ENCODE measurements at places on chromosomes 11 and 22. TPM values are rescaled to one million over a fixed set of nuclear protein-coding genes. Genes with fewer than 3 reads are reported as not detected.
A peak's percentile ranks its signal among the peaks of the same experiment; 100 is the strongest.

The PRR5L gene
- 42.7 TPM for total RNA-seq

DNA sequence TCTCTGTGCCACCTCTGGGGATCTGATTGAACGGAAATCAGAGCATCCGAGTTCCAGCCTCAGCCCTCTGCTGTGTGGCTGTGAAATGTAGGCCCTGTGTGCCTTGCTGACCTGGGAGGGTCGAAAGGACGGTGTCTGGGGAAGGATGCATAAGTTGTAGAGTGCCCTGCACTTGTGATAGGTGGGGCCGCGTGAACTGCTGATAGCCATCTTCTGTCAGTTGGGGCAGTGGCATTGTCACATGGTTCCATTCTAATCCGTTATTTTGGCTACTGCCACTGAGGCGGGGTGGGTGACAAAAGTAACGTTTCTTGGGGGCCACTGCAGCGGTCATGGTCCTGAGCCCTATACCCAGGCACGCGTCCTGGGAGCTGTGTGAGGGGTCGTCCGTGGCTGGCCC is 63.4 kb downstream of the LRP5 start:
- no peaks in the 10 kb centered on the region for H3K36me3 ChIP-seq
- DNase-seq: no peak
- H3K4me1 ChIP-seq: peaks cover 8% of the 10 kb centered on the region

GRCh38 chr11:24872186-24872585 is 375.3 kb downstream of the LUZP2 start:
- no peaks in the 10 kb centered on the region for H3K36me3 ChIP-seq
- no peak overlapping the region for H3K27ac ChIP-seq
- no peaks in the 10 kb centered on the region for H3K4me1 ChIP-seq
- DNase-seq: no peak
- H3K4me3 ChIP-seq: no peak overlapping the region
- H3K27me3 ChIP-seq: no peaks in the 10 kb centered on the region

GRCh38 chr11:66953081-66953833 is 4.9 kb downstream of the PC start:
- H3K36me3 ChIP-seq: no peaks in the 10 kb centered on the region
- DNase-seq: no peak
- H3K27ac ChIP-seq: no peak overlapping the region
- no peaks in the 10 kb centered on the region for H3K27me3 ChIP-seq
- H3K4me1 ChIP-seq: peaks cover 11% of the 10 kb centered on the region

The PRODH gene
- total RNA-seq: not detected

DNA sequence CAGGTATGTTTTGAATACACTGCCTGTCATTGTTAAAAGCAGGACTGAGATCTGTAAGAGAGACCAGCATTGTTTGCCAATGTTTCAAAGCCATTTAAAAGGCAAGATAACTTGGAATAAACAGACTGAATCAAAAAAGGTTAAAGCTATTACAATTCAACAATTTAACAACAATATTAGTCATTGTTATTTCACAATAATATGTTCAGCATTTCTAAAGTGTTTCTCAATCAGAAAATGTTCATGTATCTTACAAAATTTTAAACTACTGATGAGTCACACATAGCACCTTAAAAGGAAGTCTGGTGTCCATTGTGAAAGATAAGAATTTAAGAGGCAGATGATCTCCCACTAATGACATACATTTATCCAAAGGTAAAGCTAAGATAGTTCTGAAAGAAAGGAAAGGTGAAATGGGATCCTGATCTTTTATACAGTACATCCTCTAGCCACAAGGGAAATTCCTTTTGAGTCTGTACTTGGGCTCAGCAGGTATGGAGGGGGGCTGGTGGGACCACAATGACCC is 79.7 kb downstream of the MAML2 start:
- no peaks in the 10 kb centered on the region for H3K27me3 ChIP-seq
- peaks cover 17% of the 10 kb centered on the region for H3K36me3 ChIP-seq
- H3K4me1 ChIP-seq: peaks cover 88% of the 10 kb centered on the region
- no peak for DNase-seq
- no peak overlapping the region for H3K4me3 ChIP-seq
- H3K27ac ChIP-seq: no peak overlapping the region

The ANAPC15 gene
- total RNA-seq: 64.2 TPM

GRCh38 chr11:124894606-124895430 is 2.8 kb downstream of the ROBO4 start:
- H3K4me3 ChIP-seq: no peak overlapping the region
- no peaks in the 10 kb centered on the region for H3K36me3 ChIP-seq
- no peak for DNase-seq
- no peaks in the 10 kb centered on the region for H3K27me3 ChIP-seq
- peaks cover 2% of the 10 kb centered on the region for H3K4me1 ChIP-seq

GRCh38 chr11:10722307-10722706 is 28.7 kb upstream of the CTR9 start:
- H3K27ac ChIP-seq: no peak overlapping the region
- peaks cover 5% of the 10 kb centered on the region for H3K27me3 ChIP-seq
- no peak for DNase-seq
- H3K4me3 ChIP-seq: no peak overlapping the region
- no peaks in the 10 kb centered on the region for H3K36me3 ChIP-seq
- H3K4me1 ChIP-seq: peaks cover 16% of the 10 kb centered on the region

GRCh38 chr11:113287801-113288200 is 26.6 kb upstream of the TTC12 start:
- H3K36me3 ChIP-seq: no peaks in the 10 kb centered on the region
- no peak for DNase-seq
- peaks cover under 1% of the 10 kb centered on the region for H3K27me3 ChIP-seq

DNA sequence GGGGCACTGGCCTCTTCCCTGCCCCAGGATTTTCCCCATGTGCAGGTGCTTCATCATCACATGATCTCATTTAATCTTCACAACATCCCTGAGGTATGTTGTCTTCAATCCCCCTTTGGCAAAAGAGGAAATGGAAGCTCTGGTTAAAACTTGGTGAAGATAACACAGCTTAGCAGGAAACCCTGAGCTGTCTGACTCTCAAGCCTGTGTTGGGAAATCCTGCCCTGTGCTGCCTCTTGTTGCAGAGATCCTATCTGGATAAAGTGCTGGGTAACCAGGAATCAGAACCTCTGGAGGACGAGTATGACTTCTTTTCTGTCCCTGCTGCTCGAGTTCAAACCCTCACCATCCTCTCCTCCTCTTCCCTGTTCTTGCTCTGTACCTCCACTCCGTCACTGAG is 13.1 kb upstream of the E2F8 start:
- DNase-seq: no peak
- peaks cover 14% of the 10 kb centered on the region for H3K27me3 ChIP-seq
- H3K4me1 ChIP-seq: no peaks in the 10 kb centered on the region
- no peak overlapping the region for H3K4me3 ChIP-seq

- peak; percentile 46 for DNase-seq
- no peaks in the 10 kb centered on the region for H3K36me3 ChIP-seq
- no peak within 1 kb of the TSS for H3K27ac ChIP-seq
- H3K4me1 ChIP-seq: peaks cover 19% of the 10 kb centered on the region
- H3K4me3 ChIP-seq: peak within 1 kb of the TSS; percentile 76
These were observed at the start of gene MAP6 for GRCh38 chr11:75668451-75669297. MAP6 (minus strand) TSS chr11:75669038; CDS start chr11:75668369, 669 bp downstream.

The DAGLA gene
- 0.15 TPM for total RNA-seq

DNA sequence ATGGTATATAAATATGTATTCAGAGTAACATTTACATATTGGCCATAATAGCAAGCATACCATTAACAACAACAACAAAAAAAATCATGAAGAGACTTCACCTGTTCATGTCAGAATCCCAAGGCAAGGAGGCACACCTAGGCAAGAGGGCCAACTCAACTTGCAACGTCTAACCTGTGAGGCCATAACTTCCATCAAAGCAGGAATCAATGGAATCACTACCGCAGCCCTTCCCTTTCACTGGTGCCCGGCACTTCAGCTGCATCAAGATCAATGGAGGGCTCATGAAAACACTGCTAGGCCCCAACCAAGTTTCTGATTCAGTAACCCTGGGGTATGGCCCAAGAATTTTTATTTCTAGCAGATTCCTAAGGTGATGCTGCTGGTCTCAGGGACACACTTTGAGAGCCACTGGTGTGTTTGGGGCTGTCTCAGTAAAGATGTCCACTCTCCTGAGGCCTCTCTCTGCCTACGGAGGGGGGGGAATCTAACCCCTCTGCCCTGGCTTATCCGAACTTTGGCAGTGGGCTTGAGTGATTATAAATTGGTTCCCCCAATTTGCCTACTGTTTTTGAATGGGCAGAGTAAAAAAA is 8.0 kb downstream of the ZFTA start:
- no peaks in the 10 kb centered on the region for H3K4me1 ChIP-seq
- no peak overlapping the region for H3K27ac ChIP-seq
- no peaks in the 10 kb centered on the region for H3K27me3 ChIP-seq
- no peak overlapping the region for H3K4me3 ChIP-seq

DNA sequence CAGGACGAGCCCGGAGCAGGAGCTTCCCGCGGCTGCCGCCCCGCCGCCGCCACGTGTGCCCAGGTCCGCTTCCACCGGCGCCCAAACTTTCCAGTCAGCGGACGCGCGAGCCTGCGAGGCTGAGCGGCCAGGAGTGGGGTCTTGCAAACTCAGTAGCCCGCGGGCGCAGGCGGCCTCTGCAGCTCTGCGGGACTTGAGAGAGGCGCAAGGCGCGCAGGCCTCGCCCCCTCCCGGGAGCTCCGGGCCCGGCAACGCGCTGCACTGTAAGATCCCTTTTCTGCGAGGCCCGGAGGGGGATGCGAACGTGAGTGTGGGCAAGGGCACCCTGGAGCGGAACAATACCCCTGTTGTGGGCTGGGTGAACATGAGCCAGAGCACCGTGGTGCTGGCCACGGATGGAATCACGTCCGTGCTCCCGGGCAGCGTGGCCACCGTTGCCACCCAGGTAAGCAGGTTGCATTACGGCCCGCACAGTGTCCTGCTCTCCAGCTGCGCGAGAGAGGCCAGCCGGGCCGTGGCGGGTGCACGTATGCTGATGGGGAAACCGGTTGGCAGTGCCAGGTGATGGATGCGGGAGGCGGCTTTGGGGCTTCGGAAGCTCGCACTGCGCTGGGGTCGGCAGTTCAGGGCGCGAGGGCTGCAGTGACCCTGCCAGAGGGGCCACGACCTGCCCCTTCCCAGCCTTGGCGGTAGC is 2.0 kb downstream of the SLC6A5 start:
- no peak for DNase-seq
- no peak overlapping the region for H3K27ac ChIP-seq
- H3K4me3 ChIP-seq: no peak overlapping the region
- H3K27me3 ChIP-seq: peaks cover 87% of the 10 kb centered on the region
- H3K4me1 ChIP-seq: peaks cover 8% of the 10 kb centered on the region

The BTG4 gene
- not detected for total RNA-seq

DNA sequence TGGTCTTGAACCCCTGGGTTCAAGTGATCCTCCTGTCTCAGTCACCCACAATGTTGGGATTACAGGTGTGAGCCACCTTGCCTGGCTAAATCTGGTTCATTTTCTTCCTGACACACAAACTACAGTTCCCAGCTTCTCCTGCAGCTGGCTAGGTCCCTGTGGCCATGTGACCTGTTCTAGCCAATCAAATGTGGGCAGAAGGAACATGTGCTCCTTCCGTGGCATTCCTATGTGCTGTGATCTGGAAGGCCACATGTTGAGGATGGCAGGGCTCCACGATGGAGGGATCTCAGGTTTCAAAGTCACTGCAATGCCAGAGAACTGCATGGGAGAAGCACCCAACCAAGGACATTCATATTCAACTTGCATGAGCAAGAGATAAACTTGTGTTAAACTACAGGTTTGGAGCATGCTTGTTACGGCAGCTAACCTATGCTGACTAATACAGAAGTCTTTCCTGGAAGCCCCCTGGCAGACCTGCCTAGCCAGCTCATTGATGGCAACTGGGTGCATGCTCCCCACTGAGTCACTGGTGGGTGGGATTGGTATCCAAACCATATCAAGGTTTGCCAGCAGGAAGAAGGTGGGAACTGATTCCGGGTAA is 86.0 kb downstream of the RPS6KA4 start:
- H3K4me1 ChIP-seq: peaks cover 13% of the 10 kb centered on the region
- peaks cover 20% of the 10 kb centered on the region for H3K27me3 ChIP-seq
- H3K36me3 ChIP-seq: no peaks in the 10 kb centered on the region
- no peak overlapping the region for H3K27ac ChIP-seq

The EMID1 gene
- total RNA-seq: not detected

- no peaks in the 10 kb centered on the region for H3K36me3 ChIP-seq
- H3K27ac ChIP-seq: no peak overlapping the region
- peaks cover 6% of the 10 kb centered on the region for H3K27me3 ChIP-seq
These were observed 42.2 kb upstream of the FBLN1 start for GRCh38 chr22:45460288-45461109.

- peaks cover 24% of the 10 kb centered on the region for H3K4me1 ChIP-seq
- no peak overlapping the region for H3K27ac ChIP-seq
- no peaks in the 10 kb centered on the region for H3K36me3 ChIP-seq
These were observed 219.8 kb downstream of the ETS1 start for GRCh38 chr11:128367573-128367972.

The CBX7 gene
- total RNA-seq: 37.7 TPM

DNA sequence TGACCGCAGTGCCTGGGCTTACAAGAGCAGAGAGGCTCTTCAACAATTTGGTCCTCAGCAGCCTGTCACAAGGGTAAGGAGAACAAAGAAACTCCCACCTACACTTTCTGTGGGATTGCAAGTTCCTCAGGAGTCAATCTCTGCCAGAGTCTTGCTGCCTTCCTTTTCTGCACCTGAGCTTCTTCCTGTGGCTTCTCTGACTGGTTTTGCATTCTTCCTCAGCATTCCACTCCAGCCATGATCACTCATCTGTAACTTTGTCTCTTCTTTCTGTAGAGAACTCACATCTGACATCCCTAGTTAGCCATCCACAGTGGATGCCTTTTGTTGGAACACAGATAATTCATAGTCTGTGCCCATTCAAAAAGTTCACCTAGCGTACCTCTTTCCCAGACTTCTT is 14.2 kb upstream of the OR6A2 start:
- peaks cover 22% of the 10 kb centered on the region for H3K27me3 ChIP-seq
- H3K27ac ChIP-seq: no peak overlapping the region
- H3K36me3 ChIP-seq: no peaks in the 10 kb centered on the region
- H3K4me1 ChIP-seq: no peaks in the 10 kb centered on the region
- H3K4me3 ChIP-seq: no peak overlapping the region
- DNase-seq: no peak

The OR56A1 gene
- total RNA-seq: not detected

GRCh38 chr22:29480512-29481264 is 670 bp downstream of the NEFH start:
- peaks cover 13% of the 10 kb centered on the region for H3K4me1 ChIP-seq
- H3K27ac ChIP-seq: no peak overlapping the region
- peak; percentile 67 for DNase-seq
- peak overlapping the region; percentile 56 for H3K4me3 ChIP-seq

- peaks cover 11% of the 10 kb centered on the region for H3K4me1 ChIP-seq
- H3K36me3 ChIP-seq: no peaks in the 10 kb centered on the region
- no peak overlapping the region for H3K4me3 ChIP-seq
- no peak for DNase-seq
- H3K27me3 ChIP-seq: peaks cover 8% of the 10 kb centered on the region
These were observed 8.5 kb upstream of the NCF4 start for GRCh38 chr22:36852056-36852973.

GRCh38 chr11:32100495-32100894 is 9.6 kb downstream of the RCN1 start:
- H3K27ac ChIP-seq: no peak overlapping the region
- DNase-seq: no peak
- no peaks in the 10 kb centered on the region for H3K27me3 ChIP-seq

The CYP2D6 gene
- 1.5 TPM for total RNA-seq

The PKP3 gene
- total RNA-seq: not detected

DNA sequence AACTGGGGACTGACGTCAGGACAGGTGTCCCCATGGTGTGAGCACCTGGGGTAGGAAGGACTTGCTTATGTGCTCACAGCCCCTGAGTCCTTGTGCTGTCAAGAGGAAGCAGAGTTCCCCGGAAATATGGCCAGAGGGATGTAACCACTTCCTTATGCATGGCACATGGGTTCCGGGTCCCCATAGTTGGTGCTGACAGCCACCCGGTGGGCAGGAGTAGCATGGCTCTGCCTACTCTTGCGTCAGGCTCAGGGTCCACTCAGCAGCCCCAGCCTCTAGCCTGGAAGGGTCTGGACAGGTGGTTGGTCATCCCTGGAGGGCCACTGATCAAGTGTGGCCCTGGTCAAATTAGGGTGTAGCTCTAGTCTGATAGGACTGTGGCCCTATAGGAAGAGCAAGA is 42.8 kb upstream of the CCND1 start:
- DNase-seq: no peak
- H3K27me3 ChIP-seq: peaks cover 1% of the 10 kb centered on the region
- no peak overlapping the region for H3K27ac ChIP-seq
- no peaks in the 10 kb centered on the region for H3K4me1 ChIP-seq
